ENCODE measurements at places on chromosomes 3 and 15.

DNA sequence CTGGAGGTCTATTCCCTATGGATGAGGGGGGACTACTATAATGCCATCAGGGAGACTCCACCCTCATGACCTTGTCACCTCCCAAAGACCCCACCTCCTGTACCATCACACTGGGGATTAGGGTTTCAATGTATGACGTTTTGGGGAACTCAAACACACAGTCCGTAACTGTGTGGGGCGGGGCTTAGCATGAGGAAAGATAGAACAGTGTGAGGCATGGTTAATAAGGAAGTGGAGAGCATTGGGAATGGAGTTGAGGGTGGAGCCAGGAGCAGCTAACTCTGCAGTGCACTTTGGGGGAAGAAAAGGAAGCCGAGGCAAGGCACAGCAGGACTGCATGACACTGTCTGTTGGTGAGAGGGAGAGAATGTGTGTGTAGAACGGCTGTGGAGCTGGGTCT, 90.9 kb upstream of the AGBL1 start:
- DNase-seq: no peak

DNA sequence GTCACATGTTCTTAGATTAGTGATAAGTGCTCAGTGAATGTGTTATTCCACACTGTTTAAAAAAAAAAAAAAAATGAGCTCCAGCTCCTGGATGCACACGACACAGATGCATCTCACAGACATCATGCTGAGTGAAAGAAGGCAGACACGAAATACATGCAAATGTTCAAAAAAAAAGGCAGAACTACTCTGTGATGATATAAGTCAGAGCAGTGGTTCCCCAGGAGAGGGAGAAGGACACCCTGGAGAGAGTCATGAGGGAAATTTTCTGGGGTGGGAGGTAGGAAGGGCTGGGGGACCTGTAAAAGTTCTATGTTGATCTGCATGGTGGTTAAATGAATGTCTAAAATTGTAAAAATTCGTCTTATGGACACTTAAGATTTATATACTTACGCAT, 4.3 kb downstream of the CSRNP1 start:
- no peak for DNase-seq

DNA sequence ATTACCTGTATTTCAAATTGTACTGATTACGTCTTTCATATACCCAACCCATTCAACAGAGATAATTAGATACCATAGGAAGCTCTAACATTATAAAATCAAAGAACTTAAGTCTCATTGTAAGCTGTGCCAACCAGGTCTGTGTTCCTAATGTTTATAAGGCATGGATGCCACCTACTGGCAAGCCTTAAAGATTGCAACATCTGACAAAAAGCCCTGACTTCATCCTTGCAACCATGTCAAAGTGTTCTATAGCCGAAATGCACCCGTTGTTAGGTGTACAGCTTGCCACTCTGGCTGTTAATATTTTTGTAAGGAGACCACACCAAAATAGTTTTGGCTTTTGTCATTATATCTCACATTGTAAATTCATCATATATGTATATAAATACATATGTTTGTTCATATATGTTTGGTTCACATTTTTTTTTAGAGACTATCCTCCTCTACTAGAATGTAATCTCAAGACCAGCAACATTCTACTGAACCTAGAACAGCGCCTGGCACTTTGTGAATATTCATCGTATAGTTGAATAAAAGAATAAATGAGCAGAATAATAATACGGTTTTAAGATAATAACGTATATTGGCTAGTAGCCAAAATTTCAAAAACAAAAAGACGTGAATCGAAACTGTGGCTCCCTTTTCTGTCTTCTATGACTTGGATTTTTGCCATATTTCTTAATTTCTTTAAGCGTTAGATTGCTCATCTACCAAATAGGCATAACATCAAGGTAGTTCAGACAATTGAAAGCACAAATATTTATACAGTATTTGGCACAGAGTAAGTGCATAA, 258.1 kb downstream of the TBL1XR1 start:
- no peak for DNase-seq

- DNase-seq: no peak
These were observed 4.9 kb upstream of the CHRNA3 start for GRCh38 chr15:78625606-78626280.

DNA sequence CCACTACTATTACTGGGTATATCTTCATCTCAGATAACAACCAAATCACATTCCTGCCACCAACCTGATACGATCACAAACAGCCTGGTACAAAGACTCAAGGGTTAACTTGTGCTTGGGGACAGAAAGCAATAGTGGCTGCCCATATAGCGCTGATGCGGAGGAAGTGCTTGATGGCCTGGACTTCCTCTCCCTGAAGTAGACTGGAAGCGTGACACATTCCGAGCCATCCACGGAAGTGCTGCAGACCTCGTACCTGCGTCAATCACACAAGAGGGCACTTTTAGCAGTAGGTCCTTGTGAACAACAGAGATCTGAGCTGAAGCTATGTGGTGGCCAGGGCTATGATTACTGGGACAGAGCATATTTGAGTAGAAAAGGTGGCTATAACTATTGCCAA, 17.3 kb upstream of the C3orf62 start:
- DNase-seq: no peak

DNA sequence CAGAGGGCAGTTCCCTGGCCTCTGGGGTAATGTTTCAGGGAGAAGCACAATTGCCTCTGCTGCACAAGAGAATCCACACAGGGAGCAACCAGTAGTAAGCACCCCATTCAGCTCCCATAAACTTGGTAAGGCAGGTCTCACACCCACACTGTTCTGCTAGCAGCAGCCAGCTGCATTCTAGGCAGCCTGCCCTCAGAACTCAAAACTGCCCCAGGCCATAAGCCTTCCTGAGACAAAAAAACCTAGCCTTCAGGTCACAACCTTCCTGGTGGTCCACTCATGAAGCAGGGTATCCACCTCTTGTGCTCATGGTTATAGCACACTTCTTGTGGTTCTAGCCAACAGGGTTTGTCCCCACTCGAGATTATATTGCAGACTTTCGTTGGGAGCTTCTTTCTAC, 33.7 kb upstream of the ABI3BP start:
- DNase-seq: no peak

DNA sequence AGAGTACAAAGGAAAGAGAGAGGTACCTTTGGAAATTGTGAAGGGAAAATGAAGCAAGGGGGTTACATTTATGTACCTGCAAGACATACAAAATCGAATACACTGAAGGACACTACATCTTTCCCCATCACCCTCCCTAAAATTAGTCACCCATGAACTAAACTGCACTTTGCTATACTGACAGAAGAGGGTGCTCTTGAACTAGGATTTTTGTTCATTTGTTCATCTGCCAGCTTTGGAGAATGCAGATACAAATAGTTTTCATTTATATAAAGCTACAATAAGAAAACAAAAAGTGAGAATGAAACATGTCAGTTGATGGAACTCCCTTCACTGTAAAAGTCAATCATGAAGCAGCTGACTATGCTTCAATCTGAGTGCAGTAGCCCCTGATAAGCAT, 55.7 kb downstream of the PCCB start:
- no peak for DNase-seq

DNA sequence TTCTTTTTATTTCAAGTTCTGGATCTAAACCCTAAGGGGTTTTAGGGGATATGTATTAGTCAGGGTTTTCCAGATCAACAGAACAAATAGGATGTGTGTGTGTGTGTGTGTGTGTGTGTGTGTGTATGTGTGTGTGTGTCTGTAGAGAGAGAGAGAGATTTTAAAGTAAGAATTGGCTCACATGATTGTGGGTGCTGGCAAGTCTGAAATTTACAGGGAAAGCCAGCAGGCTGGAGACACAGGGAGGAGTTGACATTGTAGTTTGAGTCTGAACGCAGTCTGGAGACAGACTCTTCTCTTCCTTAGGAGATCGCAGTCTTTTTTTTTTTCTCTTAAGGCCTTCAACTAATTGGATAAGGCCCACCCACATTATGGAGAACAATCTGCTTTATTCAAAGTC, 428.8 kb upstream of the TBL1XR1 start:
- no peak for DNase-seq

- no peak for DNase-seq
These were observed 25.5 kb downstream of the CHRD start for GRCh38 chr3:184405075-184406030.

- DNase-seq: no peak
These were observed 15.0 kb downstream of the TAGLN3 start for GRCh38 chr3:112013784-112014143.

- no peak for DNase-seq
These were observed 311.1 kb downstream of the VPS13C start for GRCh38 chr15:61749169-61749568.

GRCh38 chr3:184796954-184797353, 15.0 kb upstream of the VPS8 start:
- DNase-seq: no peak

DNA sequence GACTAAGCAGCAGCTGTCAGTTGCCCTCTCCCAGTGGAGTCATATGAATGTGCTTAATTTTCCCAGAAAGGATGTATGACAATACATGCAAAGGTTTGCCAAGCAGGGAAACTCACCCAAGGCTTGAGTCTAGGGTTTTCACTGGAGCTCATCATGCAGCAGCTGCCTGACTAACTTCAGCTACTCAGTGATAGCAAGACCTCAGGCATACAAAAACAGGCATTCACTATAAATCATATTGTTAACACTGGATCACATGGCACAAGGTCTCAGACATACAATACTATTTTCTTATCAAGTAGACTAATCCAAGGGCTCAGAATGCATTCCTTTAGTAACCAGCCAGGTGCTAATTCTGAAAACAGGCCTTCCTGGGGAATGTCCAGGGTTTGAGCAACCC, 85.0 kb upstream of the STAC start:
- DNase-seq: no peak

GRCh38 chr3:154131830-154132229, 10.6 kb downstream of the ARHGEF26 start:
- no peak for DNase-seq

DNA sequence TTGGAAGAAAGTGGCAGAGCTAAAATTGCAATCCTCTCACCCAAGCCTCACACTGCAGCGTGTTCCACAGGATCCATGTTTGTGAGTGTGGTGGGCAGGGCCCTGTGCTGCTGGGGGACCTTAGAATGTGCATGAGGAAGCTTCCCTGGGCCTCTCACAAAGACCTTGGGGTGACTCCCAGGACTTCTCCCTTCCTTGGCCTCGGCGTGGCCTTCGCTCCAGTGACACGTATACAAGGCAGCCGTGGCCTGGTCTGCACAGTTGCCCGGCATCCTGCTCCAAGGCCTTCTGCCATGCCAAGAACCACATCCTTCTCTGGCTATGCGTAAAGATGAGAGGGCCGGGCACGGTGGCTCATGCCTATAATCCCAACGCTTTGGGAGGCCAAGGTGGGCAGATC, 196.4 kb downstream of the UACA start:
- DNase-seq: no peak
